ENCODE measurements at places on chromosomes 7 and 10.
A peak's percentile ranks its signal among the peaks of the same experiment; 100 is the strongest.

- DNase-seq = no peak
Measured at GRCh38 chr7:137519181-137519691, 175.7 kb upstream of the PTN start.

- no peak for DNase-seq
Measured at GRCh38 chr10:51747216-51747615, 47.8 kb upstream of the CSTF2T start.

DNA sequence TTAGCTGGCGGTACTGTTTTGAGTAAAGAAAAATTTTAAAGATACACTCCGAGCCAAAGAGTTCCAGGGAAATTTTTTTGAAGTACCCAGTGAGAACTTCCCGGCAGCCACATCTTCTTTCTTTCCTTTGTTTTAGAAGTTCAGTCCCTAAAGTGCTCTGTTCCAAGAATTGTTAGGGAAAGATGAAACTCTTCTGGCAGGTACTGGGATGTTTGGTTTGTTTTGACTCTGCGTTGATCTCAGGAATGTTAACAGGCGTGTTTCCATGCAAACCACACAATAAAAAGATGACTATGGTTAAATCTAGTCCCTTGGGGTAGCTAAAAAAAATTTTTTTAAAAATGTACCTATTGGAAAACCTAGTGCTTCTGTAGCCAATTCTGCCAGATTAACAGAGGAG lies 224.7 kb upstream of the PHYHIPL start:
- no peak for DNase-seq

DNA sequence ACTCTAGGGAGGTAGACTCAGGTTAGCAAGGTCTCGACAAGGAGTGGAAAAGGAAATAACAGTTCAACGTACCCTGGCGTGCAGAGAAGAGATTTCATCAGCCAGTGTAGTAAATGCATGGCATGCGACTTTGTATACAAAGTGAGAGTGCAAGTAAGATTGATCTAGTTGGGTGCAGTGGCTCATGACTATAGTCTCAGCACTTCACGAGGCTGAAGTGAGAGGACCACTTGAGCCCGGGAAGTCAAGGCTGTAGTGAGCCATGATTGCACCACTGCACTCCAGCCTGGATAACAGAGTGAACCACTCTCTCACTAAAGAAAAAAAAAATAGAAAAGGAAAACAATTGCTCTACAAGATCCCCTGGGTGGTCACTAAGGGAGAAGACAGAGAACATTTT lies 528.6 kb downstream of the SORCS1 start:
- no peak for DNase-seq

- no peak for DNase-seq
Measured at GRCh38 chr7:1105189-1105588, 17.3 kb downstream of the GPER1 start.

- no peak for DNase-seq
Measured at GRCh38 chr10:132066186-132066585, 440 bp downstream of the JAKMIP3 start.

GRCh38 chr7:97421307-97421930 lies 303.9 kb downstream of the SDHAF3 start:
- no peak for DNase-seq

- no peak for DNase-seq
Measured at GRCh38 chr10:90413196-90413595, 444.6 kb downstream of the HTR7 start.

DNA sequence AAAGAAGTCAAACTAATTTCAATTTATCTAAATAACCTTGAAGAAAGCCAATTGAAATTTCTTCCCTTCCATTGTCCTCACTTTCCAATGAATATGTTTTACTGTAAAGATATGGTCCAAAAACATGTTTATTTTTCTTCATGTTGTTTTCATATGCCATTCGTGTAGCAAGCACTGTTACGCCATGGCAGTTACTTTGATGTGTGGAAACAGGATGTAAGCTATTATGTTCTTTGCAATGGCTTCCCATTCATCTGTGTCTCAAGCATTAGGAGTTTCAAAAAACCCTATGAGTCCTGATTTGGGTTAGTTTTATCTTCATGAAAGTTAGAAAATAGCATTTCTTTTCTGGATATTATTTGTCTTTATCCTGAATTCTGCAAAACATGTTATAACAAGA lies 31.0 kb downstream of the GPR141 start:
- no peak for DNase-seq

DNA sequence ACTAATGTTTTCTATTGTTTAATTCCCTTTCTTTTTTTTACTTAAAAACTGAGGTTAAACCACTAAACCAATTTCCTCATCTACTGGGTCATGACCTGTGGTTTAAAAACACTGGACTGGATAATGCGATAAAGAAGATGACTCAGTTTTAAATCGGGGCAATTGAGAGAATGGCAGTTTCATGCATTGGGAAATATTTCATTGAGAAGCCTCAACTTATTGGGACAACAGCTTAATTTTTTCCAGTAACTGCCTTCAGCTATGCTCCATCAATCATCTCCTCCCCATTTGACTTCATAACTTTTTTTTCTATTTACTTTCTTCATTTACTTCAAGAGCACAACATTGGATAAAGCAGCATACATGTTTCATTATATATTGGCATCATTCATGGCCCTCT lies 61.8 kb upstream of the MET start:
- DNase-seq = peak; percentile 56

DNA sequence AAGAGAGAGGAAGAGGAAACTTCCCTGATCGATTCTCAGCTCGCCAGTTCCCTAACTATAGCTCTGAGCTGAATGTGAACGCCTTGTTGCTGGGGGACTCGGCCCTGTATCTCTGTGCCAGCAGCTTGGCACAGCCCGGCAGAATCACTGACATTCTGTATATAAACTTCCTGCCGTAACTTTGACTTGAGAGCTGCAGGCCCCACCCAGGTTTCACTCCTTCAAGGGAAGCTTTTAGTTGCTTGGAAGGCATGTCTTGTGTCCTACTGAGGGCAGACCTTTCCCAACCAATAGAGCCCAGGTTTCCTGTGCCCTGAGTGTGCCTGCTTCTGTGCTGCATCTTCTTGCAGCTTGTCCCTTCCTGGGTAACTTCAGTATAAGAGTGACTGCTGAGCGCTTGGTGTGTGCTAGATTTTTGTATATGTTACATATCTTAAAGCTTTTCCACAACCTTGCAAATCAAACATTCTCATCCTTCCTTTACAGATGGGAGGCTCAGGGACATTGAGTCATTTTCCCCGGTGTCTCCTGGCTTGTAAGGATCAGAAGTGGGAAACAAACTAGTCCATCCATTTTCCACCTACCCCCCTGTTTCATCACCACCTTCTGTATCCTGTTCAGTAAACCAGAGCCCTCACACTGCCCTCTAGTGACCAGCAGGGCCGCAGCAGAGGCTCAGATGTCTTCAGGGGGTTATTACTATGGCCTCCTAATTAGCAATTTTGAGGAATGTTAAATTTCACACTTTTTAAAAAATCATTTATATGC lies 225.2 kb upstream of the PRSS58 start:
- peak; percentile 43 for DNase-seq

GRCh38 chr7:81719865-81720264 lies 50.0 kb downstream of the HGF start:
- DNase-seq = no peak

DNA sequence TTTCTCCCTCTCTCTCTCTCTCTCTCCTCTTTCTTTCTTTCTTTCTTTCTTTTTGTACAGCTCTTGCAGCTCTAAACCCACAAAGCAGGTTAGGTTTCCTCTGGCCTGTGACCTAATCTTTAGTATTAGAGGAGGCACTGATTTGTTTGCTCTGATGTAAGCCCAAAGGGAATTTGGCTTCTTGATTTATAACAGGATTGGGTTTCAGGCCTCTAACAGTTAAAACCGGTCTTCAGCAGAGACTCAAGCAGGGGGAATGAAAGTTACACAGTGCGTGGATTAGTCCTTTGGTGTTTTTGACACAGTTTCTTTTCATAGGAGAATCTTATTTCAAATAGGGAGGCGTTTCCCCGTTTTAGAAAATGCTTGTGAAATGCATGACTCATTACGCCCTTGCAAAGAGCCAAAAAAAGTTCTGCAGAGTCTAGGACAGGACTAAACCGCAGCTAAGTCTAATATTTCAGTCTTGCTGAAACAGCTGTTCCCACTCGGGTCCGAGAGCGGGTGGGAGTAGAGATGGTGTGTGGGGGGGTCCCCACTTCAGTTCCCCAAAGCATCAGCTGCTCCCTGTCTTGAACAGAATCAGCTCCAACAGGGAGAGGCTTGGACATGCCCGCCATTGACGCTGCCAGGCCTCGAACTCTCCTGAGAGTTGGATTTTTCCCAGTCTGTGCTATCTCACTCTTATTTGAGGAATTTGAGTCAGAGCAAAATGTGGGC lies 296.5 kb upstream of the PITRM1 start:
- DNase-seq = peak; percentile 47

DNA sequence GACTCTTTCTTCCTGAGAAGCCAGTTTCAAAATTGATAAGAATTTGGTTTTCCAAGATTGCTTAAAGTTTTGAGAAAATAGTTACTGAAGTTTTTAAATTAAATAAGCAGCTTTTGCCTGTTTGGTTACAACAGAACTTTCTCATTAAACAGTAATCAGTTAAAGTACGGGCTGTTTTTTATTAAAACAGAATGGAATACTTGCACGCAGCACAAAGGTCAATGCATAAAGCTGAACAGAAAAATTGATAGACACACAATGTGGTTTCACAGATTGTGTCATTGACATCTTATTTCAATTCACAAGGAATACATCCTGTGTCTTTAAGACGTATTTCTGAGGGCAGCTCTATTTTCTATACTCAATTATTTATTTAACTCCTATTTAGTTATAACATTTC lies 192.2 kb downstream of the PRKG1 start:
- DNase-seq = no peak

- no peak for DNase-seq
Measured at GRCh38 chr10:97468162-97468561, 22.2 kb downstream of the ZDHHC16 start.

GRCh38 chr10:47346581-47347302 lies 1.4 kb upstream of the RBP3 start:
- no peak for DNase-seq

DNA sequence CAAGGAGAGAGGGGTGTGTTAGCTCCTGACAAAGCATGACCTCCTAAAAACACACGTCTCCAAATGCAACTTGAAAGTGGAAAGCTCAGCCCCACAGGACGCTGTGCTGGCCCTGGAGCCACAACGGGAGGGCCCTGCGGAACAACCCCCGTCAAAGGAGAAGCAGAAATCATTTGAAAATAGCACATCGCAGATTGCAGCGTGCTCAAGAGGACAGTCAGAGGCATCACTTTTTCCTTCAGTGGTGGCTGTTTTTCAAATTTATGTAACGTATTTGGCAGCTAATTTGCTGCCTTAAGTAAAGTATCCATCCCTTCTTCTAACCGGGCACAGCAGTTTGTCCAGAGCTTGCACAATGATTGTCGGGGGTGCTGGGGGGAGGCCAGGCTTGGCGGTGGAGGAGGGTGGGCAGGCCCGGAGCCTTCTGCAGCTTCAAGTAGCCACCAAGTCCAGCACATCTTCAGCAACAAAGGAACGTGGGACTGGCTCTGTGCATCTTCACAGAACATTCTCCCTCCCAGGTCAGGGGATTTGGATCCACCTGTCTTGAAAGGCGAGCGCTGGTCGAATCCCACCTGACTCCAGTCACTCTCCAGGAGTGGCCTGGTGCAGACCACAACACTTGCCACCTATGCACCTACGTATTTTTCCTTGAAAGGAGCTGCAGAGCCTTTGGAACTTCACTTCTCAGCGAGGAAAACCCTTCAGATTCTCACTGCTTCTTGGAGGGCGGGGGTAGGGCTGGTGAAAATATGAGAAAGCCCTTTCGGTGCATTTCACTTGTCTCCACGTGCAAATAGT lies 346.3 kb downstream of the DNAJB6 start:
- no peak for DNase-seq

- DNase-seq = peak; percentile 12
Measured at GRCh38 chr10:27157150-27157549, 2.0 kb downstream of the MASTL start.

GRCh38 chr10:3554121-3554522 lies 230.9 kb downstream of the KLF6 start:
- peak; percentile 49 for DNase-seq

DNA sequence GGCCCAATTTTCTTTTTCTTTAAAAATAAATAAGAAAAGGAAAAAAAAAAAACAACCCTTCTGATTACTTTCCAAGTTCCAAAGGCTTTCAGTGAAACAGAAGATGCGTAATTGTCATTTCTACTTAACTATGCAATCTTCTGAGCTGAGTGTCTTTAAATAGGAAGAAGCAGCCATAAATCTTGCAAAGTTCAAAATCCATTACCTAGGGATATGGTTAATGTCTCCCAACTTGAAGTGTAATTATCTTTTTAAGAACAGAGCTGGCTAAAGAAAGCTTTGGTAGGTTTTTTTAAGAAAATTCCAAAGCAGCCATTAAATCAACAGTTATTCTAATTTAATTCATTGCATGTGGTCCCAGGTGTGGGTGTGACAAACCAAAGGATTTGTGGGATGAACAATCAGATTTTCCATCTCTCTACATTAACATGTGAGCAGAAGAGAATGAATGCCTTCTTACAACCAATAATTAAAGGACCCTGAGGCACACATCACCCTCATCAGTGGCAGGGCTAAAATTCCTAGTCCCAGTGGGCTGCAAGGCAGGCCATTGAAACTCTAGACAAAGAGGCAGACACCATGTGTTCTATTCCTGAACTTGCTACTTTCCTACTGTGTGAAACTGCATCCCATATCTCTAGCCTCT lies 419.2 kb downstream of the REEP3 start:
- no peak for DNase-seq

DNA sequence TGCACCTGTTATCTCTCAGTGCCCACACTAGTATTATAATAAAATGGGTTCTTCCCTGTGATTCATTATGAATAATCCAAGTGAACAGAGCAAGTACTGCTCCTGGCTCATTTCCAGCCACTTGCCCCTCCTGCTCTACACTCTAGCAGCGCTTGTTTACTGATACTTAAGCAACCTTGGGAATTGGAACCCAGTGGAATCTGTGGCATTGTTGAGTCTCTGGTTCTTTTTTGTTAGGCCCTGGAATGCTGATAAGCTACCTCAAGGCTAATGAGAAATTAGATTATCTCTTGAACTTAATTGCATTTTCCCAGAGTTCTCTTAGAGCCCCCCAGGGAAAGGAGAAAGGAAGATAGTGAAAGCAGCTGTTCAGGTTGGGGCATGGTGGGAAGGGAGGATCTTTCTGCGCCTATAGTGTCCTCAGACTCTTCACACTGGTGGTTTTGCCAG lies 34.0 kb downstream of the PRKAR2B start:
- DNase-seq = no peak

GRCh38 chr10:27816320-27816719 lies 70.7 kb upstream of the MKX start:
- DNase-seq = no peak

- no peak for DNase-seq
Measured at GRCh38 chr10:72171175-72171630, 44.6 kb upstream of the ANAPC16 start.

All from KBM-7 (cell line).